ENCODE measurements at places on chromosomes 6 and 20. TPM values are rescaled to one million over a fixed set of nuclear protein-coding genes. Genes with fewer than 3 reads are reported as not detected.
A peak's percentile ranks its signal among the peaks of the same experiment; 100 is the strongest.

GRCh38 chr6:66851930-66852329 is 1144.9 kb upstream of the EYS start:
- H3K4me3 ChIP-seq = no peak overlapping the region
- no peaks in the 10 kb centered on the region for H3K27me3 ChIP-seq
- no peaks in the 10 kb centered on the region for H3K4me1 ChIP-seq
- DNase-seq = no peak
- H3K36me3 ChIP-seq = no peaks in the 10 kb centered on the region
- no peak overlapping the region for H3K27ac ChIP-seq

- no peak overlapping the region for H3K4me3 ChIP-seq
- no peak overlapping the region for H3K27ac ChIP-seq
- H3K4me1 ChIP-seq = no peaks in the 10 kb centered on the region
- H3K36me3 ChIP-seq = no peaks in the 10 kb centered on the region
- no peaks in the 10 kb centered on the region for H3K27me3 ChIP-seq
Measured at GRCh38 chr20:32464401-32465091, 106.4 kb downstream of the ASXL1 start.

Gene SYNDIG1
- total RNA-seq = not detected

DNA sequence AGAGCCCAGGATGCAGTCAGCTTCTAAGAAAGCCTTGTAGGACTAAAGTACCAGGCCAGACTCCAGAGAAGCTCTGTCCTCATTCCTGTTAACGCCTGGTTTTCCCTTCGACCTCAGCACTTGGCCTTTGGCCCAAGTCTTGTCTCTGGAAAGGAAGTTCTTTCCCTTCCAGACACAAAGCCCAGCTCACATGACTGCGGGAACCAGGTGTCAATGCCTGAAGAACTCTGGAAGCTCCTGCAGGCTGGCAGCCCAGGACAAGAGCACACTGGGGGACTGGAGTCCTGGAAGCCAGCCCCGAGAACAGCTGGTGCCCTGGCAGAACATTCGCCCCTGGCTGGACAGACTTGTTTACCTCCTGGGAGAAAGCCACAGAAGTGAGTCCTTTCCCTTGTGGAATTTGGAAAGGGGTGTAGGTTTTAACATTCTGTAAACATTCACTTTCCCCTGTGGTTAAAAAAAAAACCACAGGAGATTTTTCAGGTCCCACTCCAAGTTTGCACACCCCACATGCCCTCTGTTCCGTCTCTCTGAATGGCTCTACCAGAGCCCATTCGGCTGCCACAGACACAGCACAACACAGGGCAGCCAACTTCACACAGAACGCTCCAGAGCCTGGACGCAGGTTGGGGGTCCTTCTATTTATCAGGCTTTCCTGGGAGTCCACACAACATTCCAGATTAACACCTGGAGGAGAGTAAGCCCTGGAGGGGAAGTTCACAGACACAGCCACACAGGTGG is 18.1 kb downstream of the ACSS1 start:
- peak overlapping the region; percentile 56 for H3K27ac ChIP-seq
- no peaks in the 10 kb centered on the region for H3K36me3 ChIP-seq
- no peak for DNase-seq
- H3K4me3 ChIP-seq = no peak overlapping the region
- peaks cover 70% of the 10 kb centered on the region for H3K4me1 ChIP-seq

DNA sequence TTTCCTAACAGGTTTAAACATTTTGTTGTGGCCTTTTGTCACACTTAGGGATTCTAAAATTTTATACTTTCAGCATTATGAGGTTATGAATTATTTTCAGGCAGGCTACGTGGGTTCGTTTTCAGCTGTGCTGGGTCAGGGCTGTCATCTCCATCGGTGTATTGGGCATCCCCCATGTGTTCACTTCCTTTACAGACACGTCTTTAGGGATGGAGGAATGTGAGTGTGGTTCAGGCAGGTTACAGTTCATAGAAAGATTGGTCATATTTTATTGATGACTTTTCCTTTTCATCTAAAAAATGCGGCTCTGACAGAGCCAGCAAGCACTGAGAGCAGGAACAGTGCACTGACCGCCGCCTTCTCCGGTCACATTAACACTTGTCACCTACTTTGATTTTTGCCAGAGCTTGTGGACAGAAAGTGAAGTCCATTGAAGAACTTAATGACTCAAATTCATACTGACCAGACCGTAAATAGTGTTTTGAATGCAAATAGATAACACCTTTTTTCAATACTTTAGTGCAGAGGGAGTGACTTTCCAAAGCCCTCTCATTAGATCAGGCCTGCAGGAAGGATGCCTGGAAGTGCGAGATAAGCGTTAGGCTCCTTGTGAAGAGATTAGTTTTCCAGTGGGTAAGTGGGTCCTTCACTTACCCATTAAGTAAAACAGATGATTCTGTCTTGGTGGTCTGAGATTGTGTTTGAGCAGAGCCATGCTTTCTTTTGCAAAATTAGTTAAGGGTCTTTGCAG is 113.1 kb downstream of the TIAM2 start:
- no peak overlapping the region for H3K4me3 ChIP-seq
- H3K27ac ChIP-seq = no peak overlapping the region
- H3K36me3 ChIP-seq = no peaks in the 10 kb centered on the region
- H3K4me1 ChIP-seq = no peaks in the 10 kb centered on the region

Gene TSPO2
- not detected for total RNA-seq

GRCh38 chr20:59351157-59352040 is 51.0 kb downstream of the EDN3 start:
- H3K4me3 ChIP-seq = no peak overlapping the region
- no peak for DNase-seq
- no peak overlapping the region for H3K27ac ChIP-seq

- no peak overlapping the region for H3K4me3 ChIP-seq
- H3K36me3 ChIP-seq = no peaks in the 10 kb centered on the region
- H3K27ac ChIP-seq = no peak overlapping the region
- no peaks in the 10 kb centered on the region for H3K4me1 ChIP-seq
Measured at GRCh38 chr6:48123601-48124000, 12.6 kb upstream of the PTCHD4 start.

Gene ATRN
- total RNA-seq = 14.2 TPM

Measured in naive thymus-derived CD4-positive, alpha-beta T cell (primary cell).